ENCODE measurements at places on chromosomes 5 and 9.

DNA sequence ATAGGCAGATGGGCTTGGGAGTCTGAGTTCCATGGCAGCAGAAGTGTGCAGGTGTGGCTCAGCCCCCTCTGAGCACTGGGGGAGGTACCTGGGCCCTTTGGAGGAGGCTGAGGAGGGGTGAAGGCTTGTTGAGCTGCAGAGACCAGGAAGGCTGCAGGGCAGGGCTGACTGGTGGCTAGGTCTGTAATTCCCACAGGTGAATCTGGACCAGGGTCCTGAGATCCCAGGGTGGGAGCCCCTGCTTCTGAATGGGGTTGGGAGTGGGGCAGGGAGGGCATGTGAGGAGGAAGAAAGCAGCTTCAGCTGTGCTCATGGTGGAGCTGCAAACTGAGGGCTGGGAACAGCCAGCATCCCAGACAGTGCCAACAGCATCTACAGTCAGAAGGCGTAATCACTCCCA is 111.1 kb downstream of the CACNA1B start:
- DNase-seq: no peak

GRCh38 chr5:6338871-6339270 is 39.5 kb downstream of the MED10 start:
- no peak for DNase-seq

- DNase-seq: no peak
Observed at GRCh38 chr9:89405826-89406225, 87.5 kb downstream of the SECISBP2 start.

- no peak for DNase-seq
Observed at GRCh38 chr5:116013936-116014335, 18.3 kb upstream of the ARL14EPL start.

GRCh38 chr9:88809355-88810161 is 181.7 kb upstream of the S1PR3 start:
- no peak for DNase-seq

All from fibroblast of skin of abdomen (primary cell).